GM13976 (cell line): ENCODE measurements at places on chromosomes 4 and X.
A peak's percentile ranks its signal among the peaks of the same experiment; 100 is the strongest.

DNA sequence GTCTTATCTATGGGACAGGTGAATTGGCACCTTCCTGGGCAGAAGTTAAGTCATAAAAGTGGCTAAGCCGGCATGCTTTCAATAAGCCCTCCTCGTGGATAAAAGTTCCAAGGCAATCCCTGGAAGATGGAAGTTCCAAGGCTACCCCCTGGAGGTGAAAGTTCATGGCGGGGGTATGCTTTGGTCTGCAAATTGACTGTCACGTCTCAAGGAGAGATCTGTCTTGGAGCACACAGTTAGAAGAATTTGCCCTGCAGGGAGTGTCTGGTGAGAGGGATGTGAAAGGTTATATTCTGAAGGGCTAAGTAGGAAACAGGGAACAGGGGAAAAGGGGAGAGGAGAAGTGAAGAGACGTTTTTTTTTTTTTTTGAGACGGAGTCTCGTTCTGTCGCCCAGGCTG, 26.2 kb upstream of the GPR173 start:
- no peak for DNase-seq

- no peak for DNase-seq
Measured at GRCh38 chrX:110374559-110374958, 15.9 kb downstream of the RTL9 start.

DNA sequence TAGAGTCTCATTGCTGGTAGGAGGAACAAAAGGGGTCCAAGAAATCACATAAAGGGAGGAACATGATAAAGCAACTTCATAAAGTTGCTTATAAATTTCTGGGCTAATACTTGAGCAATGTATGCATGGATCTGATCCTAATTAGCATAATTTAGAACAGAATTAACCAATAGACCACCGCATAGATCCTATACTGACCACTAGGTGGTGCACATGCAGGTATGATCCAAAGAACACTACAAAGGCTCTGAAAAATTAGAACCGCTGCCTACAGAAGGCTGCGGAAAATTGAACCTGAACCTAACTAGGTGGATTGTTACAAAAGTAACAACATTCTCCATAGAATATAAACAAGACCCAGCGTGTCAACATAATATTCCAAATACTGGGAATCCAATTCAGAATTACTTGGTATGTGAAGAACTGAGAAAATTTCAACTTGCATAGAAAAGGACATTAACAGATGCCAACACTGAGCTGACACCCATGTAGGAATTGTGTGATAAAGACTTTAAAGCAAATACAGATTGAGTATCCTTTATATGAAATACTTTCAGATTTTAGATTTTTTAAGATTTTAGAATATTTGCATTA, 23.3 kb downstream of the BRCC3 start:
- DNase-seq, result peak; percentile 17

DNA sequence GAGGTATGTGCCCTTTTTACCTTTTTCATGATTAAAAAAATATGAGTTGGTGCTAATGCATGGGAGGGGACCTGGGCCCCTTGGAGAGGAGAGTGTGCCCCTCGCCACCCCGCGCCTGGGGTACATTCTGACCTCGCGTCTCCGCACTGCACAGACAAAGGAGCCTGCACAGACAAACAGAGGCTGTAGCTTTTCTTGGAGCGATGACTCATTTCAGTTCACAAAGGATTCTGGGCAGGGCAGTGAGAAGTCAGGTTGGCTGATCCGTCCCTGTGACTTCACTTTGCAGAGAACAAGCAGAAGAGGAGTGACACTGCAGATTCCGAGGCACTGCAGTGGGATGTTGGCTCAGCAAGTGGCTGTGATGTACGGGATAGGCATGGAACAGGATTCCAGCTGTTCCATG, 82.9 kb downstream of the STOX2 start:
- no peak for DNase-seq

DNA sequence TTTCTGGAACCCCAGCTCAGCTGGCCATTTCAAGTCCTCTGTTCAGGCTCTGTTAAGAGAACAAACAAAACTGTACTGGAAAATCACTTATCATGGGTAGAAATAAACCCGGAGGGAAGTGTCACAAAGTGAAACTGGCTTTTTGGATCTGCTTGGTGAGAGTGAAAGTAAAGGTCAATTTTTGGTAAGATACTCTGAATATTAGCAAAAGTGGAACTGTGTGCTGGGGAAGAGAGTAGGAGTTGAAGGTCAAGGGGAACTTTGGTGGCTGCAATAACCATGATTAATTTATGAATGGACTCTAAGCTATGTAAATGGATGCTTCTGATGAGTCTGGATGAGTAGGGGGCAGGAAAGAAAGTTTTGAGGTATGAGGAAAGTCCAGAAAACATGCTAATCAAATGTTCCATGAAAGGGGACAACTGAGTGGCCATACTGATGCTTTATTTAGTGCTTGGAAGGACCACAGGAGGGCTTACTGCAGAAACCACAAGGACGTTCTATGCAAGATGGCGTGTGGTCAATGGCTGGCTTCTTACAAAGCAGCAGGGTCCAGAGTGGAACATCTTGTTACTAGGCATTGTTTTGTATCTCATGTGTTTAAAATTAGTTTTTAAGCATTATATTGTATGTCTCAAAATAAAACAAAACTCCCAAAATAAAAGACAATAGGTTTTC, 36.8 kb upstream of the TNIP3 start:
- DNase-seq, result peak; percentile 36

DNA sequence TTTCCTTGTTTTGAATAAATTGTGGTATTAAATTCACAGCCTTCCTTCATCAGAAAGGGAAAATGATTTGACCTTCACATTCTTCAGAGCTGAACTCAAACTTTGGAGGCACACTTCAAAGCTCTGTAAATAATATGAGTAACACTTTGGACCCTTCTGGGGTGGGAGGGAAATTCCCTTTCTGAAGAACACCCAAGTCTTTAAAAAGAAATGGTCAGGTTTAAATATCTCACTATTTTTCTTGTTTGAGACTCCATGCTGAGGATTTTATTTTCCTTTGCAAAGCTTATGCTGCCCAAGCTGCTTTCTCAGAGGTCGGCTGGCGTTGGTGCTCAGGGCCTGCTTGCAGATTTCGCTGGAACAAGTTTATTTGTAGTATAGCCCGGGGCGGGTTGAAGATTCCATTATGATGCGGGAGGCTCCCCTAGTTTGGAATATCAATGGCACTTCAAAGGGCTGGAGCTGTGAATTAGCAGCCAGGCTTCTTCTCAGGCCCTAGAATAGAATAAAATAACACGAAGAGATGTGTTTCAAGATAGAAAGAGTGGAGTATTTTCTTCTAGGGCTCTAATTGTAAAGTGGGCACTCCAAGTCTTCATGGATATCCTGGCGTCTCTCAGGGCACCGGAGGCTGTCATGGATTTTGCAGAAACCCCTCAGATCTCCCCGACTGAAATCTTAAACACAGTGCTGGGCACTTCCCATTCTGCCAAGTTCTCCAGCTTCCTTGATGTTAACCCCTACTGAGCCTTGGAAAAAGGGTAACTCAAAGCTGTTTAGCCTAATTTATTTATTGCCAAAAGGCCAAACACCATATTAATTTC, 315.6 kb downstream of the GPAT3 start:
- no peak for DNase-seq

DNA sequence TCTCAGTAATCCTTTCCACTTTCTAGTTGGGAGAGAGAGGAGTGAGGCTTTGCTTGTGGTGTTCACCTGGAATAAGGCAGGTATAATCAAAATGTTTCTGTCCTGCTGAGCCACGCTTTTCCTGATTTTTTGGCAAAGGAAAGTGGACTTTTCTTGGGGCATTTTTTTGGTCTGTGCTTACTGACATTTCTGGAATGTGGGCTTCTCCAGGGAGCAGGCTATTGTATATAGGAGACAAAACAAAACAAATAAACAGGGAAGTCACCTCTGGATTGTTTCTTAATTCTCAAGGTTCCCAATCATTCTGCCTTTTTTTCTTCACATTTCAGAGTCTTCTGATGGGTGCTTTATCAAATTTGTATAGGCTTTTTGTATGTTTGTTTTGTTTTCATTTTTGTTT, 25.7 kb upstream of the RP2 start:
- no peak for DNase-seq

DNA sequence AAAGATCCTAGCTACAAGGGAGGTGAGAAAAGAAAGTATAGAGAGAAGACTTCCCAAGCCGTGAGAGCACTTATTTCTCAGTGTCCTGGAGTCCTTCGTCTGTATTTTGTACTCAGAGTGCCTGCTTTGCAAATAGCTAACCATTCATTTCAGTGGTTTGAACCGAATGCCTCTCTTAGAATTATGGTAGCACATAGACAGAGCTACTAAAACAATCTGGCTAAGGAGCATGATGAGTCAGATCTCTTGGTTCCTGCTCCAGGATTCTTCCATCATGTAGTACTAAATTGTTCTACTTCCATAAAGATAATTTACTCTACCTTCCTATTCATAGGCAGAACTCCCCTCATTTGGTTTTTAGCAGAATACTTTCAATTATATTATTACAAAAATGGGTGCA, 946.6 kb downstream of the STIM2 start:
- DNase-seq, result no peak

DNA sequence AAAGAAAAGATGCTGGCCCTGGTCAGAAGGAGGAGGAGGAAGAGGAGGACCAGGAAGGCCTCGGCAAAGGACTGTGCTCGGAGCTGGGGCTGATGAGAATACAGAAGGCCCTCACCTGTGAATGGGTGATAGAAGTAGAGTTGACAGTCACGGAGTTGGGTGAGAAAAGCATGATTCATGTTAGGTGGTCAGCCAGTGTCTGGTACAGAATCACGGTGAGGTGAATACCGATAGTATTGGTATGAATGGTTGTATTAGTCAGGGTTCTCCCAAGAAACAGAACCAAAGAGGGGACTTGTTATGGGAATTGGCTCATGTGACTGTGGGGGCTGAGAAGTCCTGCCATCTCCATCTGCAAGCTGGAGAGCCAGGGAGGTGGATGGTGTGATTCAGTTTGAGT, 32.5 kb upstream of the FAM156A start:
- DNase-seq, result no peak

DNA sequence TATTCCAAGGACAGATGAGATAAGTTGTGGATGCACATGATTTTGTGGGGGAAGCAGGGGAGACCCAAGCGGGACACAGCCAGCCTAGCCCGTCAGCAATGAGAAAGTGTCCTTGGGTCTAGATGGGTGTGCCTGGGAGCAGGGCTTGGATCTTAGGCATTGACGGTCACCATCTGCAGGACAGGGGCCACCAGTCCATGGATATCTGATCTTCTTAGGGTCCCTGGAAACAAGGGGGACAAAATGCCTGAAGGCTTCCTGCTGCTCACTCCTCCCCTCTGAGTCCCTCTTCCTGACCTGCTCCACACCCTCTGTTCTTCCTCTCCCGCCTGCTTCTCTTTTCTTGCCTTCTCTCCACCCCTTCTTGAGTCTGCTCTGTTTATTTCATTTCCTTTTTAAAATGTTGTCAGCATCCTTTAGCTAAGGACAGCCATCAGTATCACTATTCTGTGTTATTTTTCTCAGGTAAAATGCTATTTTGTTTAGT, 298.4 kb downstream of the RAPGEF2 start:
- no peak for DNase-seq

DNA sequence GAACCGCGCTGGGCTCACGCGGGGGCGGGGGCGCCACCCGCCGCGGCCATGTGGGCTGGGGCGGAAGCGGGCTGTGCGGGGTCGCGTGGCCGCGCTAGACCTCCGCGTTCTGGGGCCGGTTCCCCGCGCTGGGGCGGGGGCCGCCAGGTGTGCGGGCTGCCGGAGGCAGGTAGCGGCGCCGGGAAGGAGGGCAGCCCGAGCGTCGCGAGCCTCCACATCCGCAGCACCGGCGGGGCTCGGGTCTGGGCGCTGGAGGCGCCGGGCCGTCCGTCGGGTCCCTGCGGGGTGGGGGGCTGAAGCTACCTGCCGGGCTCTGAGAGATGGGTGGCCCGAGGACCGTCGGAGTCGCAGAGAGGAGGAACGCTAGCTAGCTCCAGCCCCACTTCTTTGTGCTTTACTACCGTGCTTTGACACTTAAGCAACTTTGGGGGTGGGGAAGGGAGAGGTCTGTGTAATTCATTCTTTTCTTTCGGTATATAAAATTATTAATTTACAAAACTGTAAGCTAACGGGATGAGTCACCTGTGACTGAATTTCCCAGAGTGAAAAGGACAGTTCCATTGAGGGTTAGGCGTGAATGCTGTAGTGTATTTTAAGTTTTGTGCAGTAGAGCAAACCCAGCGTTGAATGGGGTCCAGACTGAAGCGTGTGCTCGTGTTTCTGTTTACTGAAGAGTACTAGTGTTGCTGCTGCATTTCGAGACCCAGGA, 689 bp downstream of the METAP1 start:
- DNase-seq, result peak; percentile 31

DNA sequence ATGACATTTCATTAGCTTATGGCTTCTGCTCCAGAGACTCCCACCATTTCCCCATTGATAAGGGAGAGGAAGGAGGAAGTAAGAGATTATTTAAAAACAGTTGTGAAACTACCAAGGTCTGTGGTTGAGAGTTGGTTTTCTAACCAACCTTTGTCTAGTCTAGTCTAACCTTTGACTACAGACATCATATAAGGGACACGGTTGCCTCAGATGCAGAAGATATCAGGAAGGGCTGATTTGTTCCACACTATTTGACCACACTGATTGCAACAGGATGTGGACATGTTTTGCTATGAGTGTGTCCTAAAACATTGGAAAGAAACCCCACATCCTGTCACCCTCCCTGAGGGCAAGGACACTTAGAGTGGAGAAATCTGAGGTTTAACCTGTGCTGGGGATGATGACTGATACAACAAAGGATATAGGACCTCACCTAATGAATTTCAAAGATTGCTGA, 53.0 kb downstream of the COQ2 start:
- no peak for DNase-seq

DNA sequence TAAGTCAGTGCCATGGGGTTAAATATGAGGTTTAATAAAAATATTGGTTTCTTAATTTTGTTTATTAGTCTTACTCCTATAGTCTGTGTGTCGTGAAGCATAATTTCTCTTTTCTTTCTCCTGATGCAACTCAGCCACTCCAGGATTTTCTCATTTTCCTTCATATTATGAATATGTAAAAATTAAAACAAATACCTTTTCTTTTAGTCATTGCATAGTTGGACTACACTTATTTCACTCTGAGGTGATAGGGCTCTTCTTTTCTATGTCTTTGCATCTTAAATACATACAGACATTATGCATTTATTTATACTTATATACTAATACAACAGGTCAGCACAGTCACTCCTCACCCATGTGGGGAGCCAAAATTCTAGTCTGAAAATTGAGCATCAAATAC, 19.1 kb downstream of the GALNT7 start:
- DNase-seq, result no peak

GRCh38 chrX:3940000-3940610, 226.7 kb upstream of the PRKX start:
- peak; percentile 38 for DNase-seq

- no peak for DNase-seq
Measured at GRCh38 chr4:153209410-153209809, 5.2 kb downstream of the TRIM2 start.

DNA sequence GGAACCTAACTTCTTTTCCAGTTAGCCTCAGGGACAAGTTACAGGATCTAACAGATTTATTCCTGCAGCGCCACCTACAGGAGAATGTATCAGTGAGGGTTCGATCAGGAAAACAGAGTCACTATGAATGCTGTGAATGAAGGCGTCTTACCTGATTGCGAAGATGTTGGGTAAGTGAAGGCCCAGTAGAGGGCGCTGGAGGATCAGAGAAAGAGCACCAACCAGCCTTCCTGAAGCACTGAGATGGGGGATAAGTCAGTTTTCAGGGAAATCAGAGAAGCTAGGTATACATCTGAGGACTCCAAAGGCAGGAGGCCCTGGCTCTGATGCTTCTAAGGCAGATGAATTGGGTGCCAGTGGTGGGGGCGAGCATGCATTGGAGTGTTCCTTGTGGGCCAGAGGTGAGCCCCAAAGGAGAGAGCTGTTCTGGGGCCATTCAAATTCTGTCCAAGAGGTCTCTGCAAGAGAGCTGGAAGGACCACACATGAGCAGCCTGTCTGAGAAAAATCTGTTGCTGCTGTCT, 169.9 kb upstream of the AADAT start:
- DNase-seq, result peak; percentile 50
